ENCODE measurements at places on chromosomes 16 and 17.

- peak; percentile 13 for DNase-seq
These were observed 5.7 kb downstream of the CALB2 start for GRCh38 chr16:71364133-71364681.

DNA sequence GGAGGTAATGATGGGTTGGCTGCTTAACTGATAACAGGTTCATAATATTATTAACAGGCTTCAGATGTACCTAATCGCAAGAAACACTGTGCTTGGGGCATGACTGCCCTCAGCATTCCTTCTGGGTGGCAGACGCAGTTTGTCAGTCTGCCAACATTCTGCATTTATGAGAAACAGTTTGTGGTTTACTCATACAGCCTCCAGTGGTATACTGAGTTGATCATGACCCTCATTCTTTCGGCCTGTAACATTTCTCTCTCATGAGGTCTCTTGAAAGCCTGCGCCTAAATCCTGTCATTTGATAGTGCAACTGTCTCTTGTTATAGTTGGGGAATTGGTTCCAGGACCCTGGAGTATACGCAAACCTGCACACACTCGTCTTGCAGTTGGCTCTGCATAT lies 4.9 kb upstream of the RUSF1 start:
- DNase-seq = no peak

DNA sequence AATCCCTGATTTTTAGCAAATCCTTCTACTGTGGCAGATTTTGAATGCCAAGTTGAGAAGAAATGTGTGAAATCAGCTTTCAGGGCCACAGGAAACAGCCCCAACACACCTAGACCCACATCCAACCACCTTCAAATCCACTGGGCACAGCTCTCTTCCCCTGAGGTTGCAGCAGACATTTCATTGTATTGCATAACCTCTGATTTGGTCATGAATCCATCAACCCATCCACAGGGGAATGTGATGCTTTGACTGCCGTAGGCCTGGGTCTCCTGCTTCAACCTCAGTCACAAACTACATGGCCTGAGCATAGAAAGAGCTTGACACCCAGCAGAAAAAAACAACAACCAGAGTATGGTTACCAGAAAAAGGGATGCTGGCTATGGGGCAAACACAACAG lies 145.6 kb downstream of the GSG1L start:
- no peak for DNase-seq

DNA sequence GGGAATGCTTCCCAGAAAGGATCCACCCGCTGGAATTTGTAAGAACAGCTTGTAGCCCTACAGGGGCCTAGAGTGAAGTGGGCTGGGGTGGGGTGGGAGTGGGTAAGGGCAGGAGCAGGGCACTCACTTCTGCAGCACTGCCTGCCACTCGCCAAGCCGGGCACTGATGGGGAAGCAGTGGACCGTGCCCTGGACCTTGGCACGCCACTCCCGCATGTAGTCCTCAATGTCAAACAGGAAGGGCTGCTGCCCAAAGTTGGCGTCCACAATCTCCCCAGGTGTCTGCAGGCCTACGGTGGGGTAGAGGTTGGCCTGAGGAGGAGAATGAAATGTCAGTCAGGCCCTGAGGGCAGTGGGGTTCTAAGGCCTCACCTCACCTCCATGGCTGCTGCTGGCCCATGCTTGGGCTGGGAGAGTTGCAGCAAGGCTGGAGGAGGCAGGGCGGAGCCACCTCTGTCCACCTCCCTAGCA lies 15.7 kb upstream of the GFOD2 start:
- no peak for DNase-seq

Data from NCI-H1694 (cell line).